ENCODE measurements at places on chromosomes 2 and 18. TPM values are rescaled to one million over a fixed set of nuclear protein-coding genes. Genes with fewer than 3 reads are reported as not detected.

DNA sequence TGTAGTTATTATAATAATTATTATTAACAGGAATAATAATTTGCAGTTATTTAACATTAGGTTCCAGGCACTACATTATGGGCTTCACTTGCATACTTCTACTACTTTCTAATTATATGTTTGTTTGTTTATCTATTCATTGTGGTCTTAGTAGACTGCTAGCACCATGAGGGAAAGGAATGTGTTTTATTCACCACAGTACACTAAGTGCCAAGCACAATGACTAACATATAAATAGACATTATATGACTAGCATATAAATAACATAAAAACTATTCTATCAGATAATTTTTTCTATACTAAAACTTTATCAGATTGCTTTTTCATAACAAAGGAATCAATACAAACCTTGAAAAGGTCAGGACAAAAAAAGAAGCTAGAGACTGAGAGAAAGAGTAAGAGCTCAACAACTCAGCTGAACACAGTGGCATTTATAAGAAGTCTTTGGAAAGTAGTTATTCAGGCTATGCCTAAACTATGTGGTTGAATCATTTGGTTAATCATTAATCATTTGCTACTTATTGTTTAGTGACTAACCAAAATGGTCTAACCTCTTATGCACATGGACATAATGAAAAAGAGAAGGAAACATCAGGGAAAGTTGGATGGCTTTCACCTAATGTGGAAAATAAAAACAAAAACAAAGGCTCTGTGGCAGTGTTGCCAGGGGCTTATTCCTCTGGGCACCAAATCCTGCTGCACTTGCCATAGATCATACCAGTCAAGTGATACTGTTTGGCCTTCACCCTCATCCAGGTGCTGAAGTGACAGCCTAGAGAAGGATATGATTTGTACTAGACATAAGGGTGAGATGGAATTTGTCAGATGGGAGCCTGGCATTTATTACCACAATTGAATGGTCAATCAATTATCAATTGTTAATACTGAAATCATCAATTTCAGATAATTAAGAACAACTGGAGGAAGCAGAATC lies 174.9 kb downstream of the ETAA1 start:
- no peak for DNase-seq

The CNOT11 gene
- 67.5 TPM for total RNA-seq

GRCh38 chr2:108613261-108614042 lies 79.2 kb downstream of the LIMS1 start:
- no peak for DNase-seq

The GREB1L gene
- 0.40 TPM for total RNA-seq

The ABCB11 gene
- total RNA-seq = 0.23 TPM

- DNase-seq = no peak
Observed at GRCh38 chr2:174780191-174780840, 16.0 kb upstream of the CHRNA1 start.

DNA sequence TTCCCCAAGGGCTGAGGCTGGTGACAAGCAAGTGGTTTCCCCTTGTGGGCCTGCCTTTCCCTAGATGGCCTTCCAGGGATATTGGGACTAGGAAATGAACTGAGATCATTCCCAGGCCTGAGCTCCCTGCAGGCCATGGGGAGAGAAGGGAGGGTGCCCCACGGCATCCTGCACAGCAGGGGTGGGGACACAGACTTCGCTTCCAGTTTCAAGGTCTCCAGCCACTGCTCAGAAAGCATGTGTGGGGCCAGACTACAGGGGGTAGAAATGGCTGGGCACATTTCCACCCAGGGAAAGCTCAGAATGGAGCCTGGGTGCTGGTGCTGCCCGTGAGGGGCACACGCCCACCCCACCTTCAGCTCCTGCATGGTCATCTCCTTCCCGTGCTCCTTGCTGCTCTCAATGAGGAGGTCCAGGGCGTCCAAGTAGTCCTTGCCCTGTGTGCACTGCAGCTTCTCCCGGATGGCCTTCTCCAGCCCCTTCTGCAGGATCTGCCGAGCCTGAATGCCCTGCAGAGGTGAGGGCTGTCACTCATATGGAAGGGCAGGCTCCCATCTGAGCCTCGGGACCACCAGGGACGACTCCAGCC lies 13.2 kb downstream of the CYP26B1 start:
- DNase-seq = no peak

- DNase-seq = peak; percentile 40
Observed at GRCh38 chr2:43898134-43898837, 59.5 kb downstream of the ABCG8 start.

GRCh38 chr2:241279413-241279812 lies 36.1 kb downstream of the HDLBP start:
- no peak for DNase-seq

The ABHD1 gene
- 0.37 TPM for total RNA-seq

The SPDYA gene
- total RNA-seq = 0.89 TPM

DNA sequence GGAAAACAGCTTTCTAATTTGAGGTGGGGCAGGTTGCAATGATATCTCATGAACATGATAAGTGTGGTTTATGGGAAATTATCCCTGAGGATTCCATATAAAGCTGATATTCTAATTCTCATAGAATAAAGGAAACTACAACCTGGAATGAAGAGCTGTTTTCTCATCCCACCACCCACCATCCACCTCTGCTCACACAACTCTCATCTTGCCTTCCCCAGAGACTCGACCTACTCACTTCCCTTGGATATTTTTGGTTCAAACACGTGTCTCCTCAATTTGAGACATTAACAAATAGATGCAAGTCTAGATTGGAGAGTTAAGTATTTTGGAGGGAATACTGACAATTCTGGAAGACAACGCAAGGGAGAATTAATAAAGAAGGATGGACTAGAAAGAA lies 490.9 kb downstream of the TMEM182 start:
- no peak for DNase-seq

DNA sequence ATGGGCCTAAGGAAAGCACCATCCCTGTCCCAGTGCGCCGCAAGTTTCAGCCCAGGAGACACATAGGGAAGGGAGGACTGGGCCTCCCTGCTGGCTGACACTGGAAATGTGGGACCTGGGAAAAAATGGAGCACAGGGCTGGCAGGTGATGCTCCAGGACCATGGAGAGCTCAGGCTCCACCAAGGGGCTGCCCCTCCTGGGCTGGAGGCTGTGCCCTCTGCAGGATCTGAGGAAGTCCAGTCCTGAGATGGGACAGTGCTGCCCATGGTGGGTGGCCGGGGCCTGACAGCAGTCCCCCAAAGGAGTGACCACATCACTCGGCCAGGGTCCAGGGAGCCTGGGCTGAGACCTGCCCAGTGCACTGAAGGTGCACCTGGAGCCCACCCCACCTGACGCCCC lies 108.6 kb upstream of the TEKT4 start:
- DNase-seq = no peak

The RIT2 gene
- not detected for total RNA-seq

- no peak for DNase-seq
Observed at GRCh38 chr2:140376686-140377085, 1596.5 kb upstream of the NXPH2 start.

The ABCG5 gene
- total RNA-seq = 3.1 TPM

The PARD6G gene
- 4.1 TPM for total RNA-seq

- peak; percentile 55 for DNase-seq
Observed at GRCh38 chr2:119106301-119106897, 52.2 kb downstream of the C1QL2 start.

DNA sequence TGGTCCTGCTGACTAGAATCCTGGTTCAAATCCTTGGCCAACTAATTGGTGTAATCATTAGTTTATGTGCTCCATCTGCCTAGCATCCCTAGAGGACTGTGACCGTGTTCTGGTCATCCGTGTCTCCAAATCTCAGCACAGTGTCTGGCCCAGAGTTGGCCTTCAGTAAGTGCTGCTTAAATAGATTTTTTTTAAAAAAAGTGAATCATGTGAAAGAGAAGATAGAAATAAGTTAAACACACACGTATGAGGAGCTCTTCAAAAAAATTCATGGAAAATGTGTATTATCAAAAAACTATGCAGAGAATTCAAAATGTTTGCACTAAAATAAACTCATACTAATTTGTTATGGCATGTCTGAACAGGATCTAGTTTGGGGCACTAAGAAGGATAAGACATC lies 129.3 kb upstream of the TLK1 start:
- no peak for DNase-seq

DNA sequence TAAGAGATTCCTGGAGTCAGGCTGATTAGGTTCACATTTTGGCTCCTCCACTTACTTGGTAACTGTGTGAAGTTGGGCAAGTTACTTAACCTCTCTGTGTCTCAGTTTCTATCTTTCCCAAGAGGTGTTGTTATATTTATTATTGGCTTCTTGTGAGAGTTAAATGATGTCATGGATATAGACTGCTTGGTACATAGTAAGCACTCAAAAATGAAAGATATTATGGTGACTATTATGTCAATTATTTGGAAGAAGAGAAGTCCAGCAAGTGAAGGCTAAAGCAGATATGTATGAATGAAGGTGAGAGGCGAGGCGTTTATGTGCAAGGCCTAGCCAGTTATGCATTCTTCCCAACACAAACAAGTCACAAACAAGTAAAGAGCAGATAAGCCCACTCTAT lies 417.4 kb downstream of the TSN start:
- no peak for DNase-seq

- no peak for DNase-seq
Observed at GRCh38 chr2:24929230-24929629, 9.2 kb upstream of the ADCY3 start.

DNA sequence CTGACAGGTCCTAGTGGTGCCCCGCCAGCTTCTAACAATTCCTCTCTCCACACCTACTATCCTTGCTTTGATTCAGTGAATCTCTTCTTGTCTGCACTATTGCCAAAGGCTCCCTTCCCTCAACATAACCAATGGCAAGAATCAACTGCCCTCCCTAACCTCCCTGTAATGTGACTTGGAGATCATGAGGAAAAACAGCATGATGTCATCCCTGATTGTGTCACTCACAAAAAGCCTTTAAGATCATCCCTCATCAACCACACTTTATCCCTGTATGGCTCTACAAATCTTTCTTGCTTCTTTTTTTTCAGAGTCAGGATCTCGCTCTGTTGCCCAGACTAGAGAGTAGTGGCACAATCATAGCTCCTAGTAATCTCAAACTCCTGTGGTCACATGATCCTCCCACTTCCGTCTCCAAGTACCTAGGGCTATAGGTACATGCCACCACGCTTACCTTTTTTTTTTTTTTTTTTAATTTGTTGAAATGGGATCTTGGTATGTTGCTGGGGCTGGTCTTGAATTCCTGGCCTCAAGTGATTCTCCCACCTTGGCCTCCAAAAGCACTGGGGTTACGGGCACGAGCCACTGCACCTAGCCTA lies 19.7 kb downstream of the SAP130 start:
- DNase-seq = no peak

GRCh38 chr2:120110507-120110906 lies 97.6 kb downstream of the EPB41L5 start:
- no peak for DNase-seq

- DNase-seq = no peak
Observed at GRCh38 chr2:28622101-28622499, 126.2 kb downstream of the PLB1 start.

DNA sequence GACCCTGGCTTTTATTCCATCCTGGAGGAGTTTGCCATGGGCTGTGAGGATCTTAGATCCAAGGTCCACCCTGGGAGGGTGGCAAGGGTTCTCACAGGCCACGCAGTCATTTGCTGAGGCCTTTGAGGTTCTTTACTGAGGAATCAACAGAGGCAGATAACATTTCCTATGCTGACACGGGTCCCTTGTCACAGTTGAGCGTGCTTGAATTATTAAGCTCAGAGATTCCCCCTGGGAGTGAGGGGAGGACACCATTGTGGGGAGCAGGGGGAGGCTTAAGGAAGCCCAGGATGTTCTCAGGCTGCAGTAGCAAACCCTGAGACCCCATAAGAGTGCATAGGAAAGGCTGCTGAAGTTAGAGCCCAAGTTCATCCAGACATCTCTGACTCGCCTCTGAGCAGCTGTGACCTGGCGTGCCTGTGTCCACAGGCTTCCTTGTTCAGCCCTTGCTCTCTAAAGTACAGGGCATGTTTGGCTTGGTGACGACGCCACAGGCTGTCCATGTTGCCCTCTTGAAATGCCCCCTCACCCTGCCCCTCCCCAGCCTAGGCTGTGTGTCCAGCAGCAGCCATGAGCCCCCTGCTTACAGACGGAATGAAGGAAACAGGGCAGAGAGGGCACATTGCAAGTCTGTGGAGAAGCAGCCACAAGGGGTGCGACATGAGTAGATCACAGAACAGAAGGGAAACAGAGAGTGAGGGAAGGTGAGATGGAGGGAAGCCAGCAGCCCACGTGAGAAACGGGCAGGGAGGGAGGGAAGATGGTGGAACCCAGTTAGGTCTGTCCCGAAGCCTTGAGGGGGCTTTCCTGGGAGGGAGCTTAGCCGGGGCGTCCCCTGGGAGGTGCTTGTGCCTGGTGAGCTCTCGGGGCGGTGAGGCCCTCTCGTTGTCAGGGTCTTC lies 34.0 kb downstream of the NAPG start:
- no peak for DNase-seq

GRCh38 chr2:225010804-225011203 lies 31.5 kb downstream of the DOCK10 start:
- no peak for DNase-seq

- no peak for DNase-seq
Observed at GRCh38 chr2:65880436-65880835, 448.0 kb upstream of the SPRED2 start.

GRCh38 chr2:15385184-15385583 lies 175.9 kb downstream of the NBAS start:
- no peak for DNase-seq

DNA sequence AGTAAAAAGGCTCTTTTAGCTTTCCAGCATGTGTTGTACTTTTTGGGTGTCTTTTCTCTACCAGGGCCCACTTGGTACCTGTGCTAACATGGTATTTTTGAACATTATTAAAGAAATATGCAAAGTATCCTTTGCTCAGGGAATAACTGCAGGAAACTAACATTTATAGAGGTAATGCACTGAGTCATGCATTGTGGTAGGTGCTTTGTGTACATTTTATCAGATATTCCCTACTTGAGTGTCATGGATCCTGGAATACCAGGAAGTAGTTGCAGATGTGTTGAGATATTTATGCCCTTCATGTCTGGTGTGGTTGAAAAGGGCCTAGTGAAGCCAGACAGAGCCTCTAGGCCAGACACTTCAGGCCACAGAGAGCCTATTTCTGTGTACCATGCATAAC lies 215.5 kb upstream of the CYRIA start:
- no peak for DNase-seq
